Kasumi-1 (cell line): ENCODE measurements at places on chromosomes 12 and 14.
A peak's percentile ranks its signal among the peaks of the same experiment; 100 is the strongest.

DNA sequence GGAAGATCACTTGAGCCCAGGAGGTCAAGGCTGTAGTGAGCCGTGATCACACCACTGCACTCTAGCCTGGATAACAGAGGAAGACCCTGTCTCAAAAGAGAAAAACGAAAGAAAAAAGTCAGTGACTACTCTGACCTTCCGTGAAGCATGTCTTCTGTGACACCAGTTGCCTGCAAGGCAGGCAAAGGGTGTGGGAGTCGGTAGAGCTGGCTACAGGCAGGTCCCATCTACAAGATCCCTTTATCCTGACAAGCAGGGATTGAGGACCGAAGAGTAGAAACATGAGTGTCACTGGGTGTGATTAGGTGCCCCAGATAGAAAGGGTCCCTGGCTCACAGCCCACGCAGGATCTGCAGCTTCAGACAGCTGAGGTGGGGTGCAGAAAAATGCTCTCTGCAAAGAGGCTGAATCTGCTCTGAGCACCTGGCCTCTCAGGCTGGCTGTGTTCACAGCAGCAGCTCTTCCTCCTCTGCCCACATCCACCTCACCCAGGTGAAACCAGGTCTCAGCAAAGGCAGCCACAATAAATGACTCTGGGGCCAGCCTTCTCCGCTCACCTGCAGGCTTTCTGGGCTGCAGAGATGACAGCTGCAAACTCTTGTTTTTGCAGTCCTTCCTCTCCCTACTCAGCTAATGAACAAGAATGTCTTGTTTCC lies 28.6 kb upstream of the HSP90B1 start:
- no peak for DNase-seq

DNA sequence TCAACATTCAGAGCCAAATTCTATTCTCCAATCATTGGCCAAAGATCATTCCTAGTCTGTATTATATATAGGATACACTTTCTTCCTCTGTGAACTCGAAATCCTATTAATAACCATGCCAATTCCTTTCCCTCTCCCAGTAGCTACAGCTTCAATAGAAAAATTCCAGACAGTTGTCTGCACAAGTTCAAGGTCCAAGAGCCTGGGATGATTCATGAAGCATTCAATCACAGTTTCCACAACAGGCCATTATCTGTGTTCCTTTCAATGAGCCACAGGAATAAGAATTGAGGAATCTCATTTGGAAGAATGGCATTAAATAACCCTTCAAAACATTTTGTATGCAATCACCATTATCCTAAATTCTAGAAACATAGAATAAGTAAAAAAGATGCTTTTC lies 437.4 kb downstream of the RMST start:
- DNase-seq, result no peak

DNA sequence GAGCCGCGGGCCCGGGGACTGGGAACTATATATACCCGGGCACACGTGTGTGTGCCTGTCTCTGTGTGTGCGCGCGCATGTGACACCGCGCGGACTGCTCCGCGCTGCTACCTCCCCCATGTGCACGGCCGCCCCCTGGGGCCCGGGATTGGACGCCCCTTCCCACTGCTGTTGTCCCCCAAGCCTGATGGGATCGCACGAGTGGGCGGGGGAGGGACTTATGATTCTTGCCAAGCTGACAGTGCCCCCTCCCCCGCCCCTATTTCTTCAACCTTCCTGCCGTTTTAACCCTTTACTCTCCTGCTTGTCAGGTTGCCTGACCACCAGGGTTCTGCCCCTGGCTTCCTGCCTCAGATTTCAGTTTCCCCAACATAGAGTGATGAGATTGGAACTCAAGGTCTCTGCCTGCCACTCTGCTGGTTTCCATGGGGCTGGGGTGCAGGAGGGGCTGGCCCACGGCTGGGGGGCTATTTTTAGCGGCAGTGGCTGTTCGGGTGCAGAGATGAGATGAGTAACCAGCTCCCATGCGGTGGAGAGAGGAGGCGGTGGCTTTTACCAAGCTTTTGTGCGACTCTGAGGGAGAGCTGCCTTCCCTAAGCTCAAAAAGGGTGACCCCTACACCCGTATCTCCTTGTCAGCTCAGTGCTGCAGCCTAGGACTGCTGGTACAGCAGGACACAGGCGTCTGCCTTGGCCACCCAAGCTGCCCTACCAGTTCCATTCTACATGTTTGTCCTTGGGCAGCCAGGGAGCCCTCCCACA lies at the start of gene DDN:
TSS of gene DDN (minus strand) at position 5 of the 761 bp plus-strand sequence. CDS start 88 bp downstream, outside the sequence.
- DNase-seq, result peak; percentile 80

DNA sequence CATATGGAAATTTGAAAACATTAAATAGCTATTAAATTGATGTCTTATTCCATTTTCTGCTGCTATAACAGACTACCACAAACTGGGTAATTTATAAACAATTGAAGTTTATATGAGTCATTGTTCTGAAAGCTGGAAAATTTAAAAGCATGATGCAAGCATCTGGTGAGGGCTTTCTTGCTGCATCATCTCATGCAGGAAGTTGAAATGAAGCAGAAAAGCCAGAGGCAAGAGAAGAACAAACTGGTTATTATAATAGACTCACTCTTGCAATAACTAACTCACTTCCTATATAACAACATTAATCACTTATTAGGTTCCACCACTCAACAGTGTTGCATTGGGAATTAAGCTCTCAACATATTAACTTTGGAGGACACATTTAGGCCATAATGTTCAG lies 1277.4 kb downstream of the LRFN5 start:
- DNase-seq, result no peak

GRCh38 chr14:90235179-90235976 lies 21.0 kb upstream of the PSMC1 start:
- DNase-seq, result peak; percentile 75

DNA sequence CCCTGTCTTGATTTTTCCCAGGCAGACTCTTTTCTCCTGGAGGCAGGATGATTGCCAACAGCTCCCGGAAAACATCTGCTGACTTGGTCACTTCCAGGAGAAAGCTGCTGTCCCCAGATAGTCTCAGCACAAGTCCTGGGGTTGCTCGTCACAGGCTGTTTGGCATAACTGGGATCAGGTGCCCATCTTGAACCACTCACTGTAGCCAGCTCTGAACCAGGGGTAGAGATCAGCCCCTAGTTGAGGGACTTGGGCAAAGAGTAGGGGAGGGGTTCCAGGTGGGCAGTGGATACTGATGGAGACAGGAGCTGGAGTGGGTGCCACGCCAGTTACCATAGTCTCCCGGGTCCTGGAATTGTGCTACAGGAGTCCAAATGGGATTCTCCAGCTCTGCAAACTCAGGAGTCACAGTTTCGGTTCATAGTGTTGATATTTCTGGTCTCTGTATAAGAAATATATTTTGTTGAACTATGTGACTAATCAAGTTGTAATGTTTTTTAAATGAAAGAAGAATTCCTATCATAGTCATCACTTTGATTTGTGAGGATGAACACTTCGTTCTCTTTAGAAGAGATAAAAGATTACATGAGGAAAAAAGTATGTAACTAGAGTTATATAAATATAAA lies 1154.5 kb downstream of the AACS start:
- no peak for DNase-seq

DNA sequence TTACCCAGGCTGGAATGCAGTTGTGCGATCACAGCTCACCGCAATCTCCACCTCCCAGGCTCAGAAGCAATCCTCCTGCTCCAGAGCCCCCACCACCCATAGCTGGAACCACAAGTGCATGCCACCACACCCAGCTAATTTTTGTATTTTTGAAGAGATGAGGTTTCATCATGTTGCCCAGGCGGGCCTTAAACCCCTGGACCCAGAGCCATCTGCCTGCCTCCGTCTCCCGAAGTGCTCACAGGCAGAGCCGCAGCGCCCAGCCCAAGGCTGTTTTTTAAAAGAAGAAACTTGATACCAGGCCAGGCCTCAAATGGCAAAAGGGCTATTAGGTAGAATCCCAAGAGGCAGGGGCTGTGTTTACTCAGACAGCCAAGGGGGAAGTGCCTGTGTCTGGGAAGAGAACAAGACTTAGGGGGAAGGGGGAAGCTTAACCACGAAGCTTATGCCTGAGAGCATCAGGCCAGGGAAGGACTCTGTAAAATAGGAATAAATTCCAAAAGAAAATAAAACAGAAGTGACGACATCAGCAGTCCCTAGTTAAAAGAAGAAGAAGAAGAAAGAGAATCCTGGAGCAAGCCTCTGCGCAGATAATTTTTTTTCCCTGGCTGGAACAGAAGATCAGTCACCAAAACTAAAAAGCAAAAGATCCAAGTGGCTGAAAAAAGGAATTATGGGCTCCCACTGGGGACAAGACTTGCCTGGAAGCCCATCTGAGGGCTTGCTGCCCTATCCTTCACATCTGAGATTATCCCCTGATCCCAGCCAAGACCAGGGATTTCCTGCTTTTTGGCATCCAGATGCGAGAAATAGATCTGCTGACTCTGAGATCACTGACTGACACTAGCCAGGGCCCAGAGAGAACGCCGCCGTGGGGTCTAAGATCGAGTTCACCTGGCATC lies 170.5 kb downstream of the NDUFA12 start:
- no peak for DNase-seq
